ENCODE measurements at places on chromosomes 13 and 19.
A peak's percentile ranks its signal among the peaks of the same experiment; 100 is the strongest.

- no peak for DNase-seq
These were observed 15.0 kb downstream of the MBD3L2B start for GRCh38 chr19:7006135-7006704.

- no peak for DNase-seq
These were observed 1.1 kb downstream of the ARHGAP35 start for GRCh38 chr19:46861691-46862502.

- no peak for DNase-seq
These were observed 4.2 kb downstream of the ZSCAN5A start for GRCh38 chr19:56310462-56310861.

DNA sequence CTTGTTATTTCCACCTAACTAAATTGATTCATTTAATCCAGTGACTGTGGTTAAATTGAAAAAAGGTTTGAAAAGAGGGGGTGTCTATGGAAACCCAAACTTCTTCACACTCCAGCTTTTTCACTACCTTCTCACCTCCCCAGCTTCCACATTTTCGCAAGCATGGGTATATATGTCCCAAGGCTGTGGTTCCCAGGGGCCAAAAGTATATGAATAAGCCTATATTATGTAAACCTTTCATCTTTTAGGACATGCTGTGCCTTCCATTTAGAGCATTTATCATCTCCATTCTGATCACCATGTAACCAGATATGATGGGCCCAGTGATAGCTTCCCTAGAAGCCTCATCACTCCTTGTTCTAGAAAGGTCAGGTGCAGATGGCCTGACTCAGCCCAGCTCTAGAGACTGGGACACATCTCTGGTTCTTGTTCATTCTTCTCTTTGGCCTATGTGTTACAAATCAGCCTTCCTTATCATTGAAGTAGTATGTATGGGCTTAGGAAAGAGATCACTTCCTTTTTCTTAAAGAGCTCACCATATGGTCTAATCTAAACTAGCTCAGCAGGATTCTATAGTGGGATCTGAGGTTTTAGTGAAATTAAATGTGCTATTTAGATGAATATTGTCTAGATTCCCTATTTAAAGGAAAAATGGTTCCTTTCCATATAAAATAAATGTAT lies 19.5 kb upstream of the ARL11 start:
- DNase-seq = peak; percentile 52

- peak; percentile 71 for DNase-seq
These were observed at the start of gene LMO7 for GRCh38 chr13:75635828-75636435. Gene LMO7 (plus strand): TSS chr13:75636330. CDS start chr13:75636658, 328 bp downstream.

GRCh38 chr13:52830946-52831345 lies 17.5 kb downstream of the PCDH8 start:
- DNase-seq = no peak

GRCh38 chr13:75870397-75870903 lies 234.3 kb downstream of the LMO7 start:
- DNase-seq = peak; percentile 70

- peak; percentile 72 for DNase-seq
These were observed 31.1 kb downstream of the RB1 start for GRCh38 chr13:48334534-48335127.

- peak; percentile 35 for DNase-seq
These were observed 2.6 kb downstream of the ZSWIM4 start for GRCh38 chr19:13797870-13798269.

GRCh38 chr19:42421101-42421500 lies 6.1 kb downstream of the LIPE start:
- DNase-seq = no peak

GRCh38 chr13:101626925-101627555 lies 174.6 kb downstream of the ITGBL1 start:
- peak; percentile 30 for DNase-seq

- no peak for DNase-seq
These were observed 35.0 kb upstream of the ZNF766 start for GRCh38 chr19:52234406-52234805.
